Progenitor cell of endocrine pancreas (in vitro differentiated cells): ENCODE measurements at places on chromosomes 1 and 21. TPM values are rescaled to one million over a fixed set of nuclear protein-coding genes. Genes with fewer than 3 reads are reported as not detected.

- no peak for DNase-seq
These were observed 59.6 kb downstream of the FMN2 start for GRCh38 chr1:240151136-240151735.

DNA sequence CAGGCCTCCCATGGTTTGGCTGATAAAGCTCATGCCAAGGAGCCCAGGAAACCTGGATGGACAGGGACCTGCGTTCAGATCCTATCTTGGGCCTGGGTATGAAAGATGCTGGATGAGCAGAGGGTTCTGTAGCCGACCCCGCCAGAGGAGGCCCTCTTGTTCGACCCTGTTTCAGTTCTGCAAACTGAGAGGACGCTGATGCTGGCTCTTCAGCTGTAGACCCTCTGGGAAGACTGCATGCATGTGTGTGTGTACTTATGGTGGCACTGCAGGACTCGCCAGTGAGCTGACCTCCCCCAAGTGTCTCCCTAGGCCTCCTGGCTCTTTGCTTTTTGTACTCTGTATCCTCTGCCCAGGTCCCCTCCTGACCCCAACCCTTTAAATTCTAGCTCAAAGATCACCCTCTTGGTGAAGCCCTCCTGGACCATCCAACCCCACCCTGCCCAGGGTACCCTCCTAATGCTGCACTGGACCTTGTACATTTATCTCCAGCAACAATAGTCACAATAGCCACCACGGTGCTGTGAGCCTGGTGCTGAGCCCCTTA lies 1.6 kb downstream of the EPS8L3 start:
- DNase-seq, result no peak

GRCh38 chr1:32998064-32998463 lies 33.5 kb upstream of the RNF19B start:
- no peak for DNase-seq

DNA sequence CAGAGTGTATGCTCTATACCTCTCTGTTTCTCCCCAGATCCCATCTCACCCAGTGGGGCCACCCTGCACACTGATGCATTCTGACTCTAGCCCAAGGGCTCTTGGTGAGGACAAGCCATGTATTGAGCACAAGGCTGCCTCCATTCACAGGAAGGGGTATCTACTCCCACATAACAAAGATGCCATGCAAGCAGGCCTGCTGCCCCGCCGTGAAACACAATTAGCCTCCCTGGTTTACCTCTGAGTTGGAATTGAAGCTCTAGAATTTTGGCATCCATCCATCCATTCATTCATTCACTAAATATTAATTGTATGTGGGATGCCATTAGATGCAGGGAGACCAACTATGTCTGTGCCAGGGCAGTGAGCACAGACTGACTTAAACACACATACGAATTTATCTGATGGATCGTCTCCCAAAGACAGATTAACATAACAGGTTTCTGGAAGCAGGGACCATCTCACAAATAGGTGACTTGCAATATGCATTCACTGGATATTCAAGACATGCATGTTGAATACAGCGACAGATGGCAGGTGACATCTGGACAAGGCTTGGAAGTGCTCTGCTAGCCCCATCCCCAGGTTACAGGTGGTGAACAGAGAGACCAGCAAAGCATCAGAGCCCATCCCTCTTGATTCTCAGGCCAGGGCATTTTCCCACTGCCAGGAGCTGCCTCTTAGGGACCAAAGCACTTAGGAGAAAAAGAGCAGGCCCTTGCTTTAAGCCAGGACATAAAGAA lies 34.3 kb downstream of the TRABD2B start:
- DNase-seq, result no peak

- no peak for DNase-seq
These were observed 16.1 kb downstream of the FH start for GRCh38 chr1:241503444-241503843.

DNA sequence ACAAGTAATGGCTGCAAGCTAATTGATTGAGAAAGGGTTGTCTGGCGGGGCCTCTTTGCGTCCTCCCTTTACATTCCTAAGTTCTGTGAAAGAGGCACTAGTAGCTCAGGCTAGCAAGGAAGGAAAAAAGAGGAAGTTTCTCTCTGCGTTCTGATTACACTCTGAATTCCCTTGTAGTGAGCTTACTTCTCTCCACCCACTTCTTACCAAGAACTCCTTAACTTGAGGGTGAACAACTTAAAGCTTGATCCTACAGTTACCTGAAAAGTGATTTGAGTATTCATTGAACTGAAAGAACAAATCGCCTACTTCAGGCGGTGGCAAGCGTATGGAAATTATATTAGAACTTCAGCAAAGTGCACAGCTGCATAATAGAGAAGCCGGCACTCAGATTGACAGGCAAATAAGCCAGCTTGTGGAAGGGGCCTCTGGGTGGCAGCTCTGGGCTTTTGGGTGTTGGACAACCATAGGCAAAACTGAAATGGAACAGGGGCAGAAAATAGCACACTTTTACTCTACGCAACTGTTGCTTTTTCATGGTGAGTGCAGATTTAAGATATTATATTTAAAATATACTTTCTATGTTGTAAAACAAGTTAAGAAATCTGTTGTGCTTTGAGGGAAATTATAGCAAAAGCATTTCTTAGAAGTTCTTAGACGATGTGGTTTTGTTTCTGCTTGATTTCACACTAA lies 464.5 kb downstream of the USP25 start:
- no peak for DNase-seq

- DNase-seq, result no peak
These were observed 55.3 kb downstream of the APP start for GRCh38 chr21:26115305-26115704.

CADM3 gene
- 7.1 and 8.9 TPM in 2 replicates for total RNA-seq

GBP1 gene
- total RNA-seq, result not detected in 2 replicates

DNALI1 gene
- 72.1 and 75.4 TPM in 2 replicates for total RNA-seq

CTH gene
- 17.3 and 17.6 TPM in 2 replicates for total RNA-seq

FNDC10 gene
- 2.7 and 4.2 TPM in 2 replicates for total RNA-seq

MAGI3 gene
- total RNA-seq, result 23.6 and 23.7 TPM in 2 replicates
